ENCODE measurements at places on chromosomes 2 and 18. TPM values are rescaled to one million over a fixed set of nuclear protein-coding genes. Genes with fewer than 3 reads are reported as not detected.

The MYOM1 gene
- total RNA-seq, result not detected

The VWC2L gene
- total RNA-seq, result not detected

The SP100 gene
- total RNA-seq, result 148 TPM

- no peak for DNase-seq
- H3K27ac ChIP-seq, result no peak overlapping the region
- H3K4me3 ChIP-seq, result no peak overlapping the region
- H3K36me3 ChIP-seq, result no peaks in the 10 kb centered on the region
Measured at GRCh38 chr18:45166341-45166835, 448.9 kb upstream of the SLC14A2 start.
